ENCODE measurements at places on chromosomes 5 and 9.

- no peak for DNase-seq
Observed at GRCh38 chr5:14732991-14733390, 68.5 kb downstream of the OTULIN start.

DNA sequence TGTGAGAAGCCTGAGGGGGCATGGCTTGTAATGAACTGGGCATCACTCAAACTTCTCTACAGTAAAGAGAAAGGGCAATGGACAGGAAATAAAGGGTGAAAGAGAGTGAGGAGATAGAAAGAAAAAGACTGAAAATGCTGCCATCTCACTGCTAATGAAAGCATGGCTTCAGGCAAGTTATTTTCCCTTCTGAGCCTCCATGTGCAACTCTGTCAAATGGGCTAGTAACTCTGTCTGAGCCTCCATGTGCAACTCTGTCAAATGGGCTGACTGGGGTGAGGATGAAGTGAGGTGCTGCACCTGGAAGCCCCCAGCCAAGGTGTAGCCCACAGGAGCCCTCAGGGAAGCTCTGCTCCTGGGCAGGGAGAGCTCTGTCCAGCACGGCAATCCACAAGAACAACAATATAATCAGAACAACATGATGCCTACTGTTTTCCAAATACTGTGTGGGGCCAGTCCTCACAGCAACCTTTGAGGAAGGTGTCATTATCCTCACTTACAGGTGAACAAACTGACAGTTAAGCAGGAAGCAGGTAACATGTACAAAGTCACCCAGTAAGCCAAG is 73.8 kb upstream of the XPA start:
- DNase-seq, result no peak

GRCh38 chr5:137896560-137896959 is 7.3 kb downstream of the PKD2L2 start:
- DNase-seq, result no peak

- DNase-seq, result no peak
Observed at GRCh38 chr5:170611449-170612090, 107.8 kb downstream of the KCNIP1 start.

GRCh38 chr5:55936100-55936693 is 58.6 kb downstream of the IL6ST start:
- DNase-seq, result peak; percentile 31

GRCh38 chr9:113399646-113400200 is 1.4 kb downstream of the ALAD start:
- DNase-seq, result no peak

DNA sequence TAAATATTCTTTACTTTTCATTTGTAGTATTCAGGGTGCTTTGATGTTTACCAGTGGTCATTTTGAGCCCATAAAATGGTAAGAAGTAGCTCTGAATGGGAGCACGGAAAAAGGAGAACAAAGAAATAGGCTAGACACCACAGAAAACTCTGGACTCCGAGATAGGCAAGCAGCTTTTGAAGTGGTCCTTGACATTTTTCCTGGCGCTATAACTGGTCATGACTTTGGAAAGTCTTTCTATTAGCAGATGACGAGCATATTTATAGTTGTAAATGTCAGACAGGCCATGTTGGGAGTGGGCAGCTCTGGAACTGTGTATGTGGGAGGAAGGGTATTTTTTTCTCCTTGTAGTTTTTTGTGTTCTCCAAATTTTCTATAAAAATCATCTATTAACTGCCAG is 126.1 kb upstream of the POC5 start:
- no peak for DNase-seq

DNA sequence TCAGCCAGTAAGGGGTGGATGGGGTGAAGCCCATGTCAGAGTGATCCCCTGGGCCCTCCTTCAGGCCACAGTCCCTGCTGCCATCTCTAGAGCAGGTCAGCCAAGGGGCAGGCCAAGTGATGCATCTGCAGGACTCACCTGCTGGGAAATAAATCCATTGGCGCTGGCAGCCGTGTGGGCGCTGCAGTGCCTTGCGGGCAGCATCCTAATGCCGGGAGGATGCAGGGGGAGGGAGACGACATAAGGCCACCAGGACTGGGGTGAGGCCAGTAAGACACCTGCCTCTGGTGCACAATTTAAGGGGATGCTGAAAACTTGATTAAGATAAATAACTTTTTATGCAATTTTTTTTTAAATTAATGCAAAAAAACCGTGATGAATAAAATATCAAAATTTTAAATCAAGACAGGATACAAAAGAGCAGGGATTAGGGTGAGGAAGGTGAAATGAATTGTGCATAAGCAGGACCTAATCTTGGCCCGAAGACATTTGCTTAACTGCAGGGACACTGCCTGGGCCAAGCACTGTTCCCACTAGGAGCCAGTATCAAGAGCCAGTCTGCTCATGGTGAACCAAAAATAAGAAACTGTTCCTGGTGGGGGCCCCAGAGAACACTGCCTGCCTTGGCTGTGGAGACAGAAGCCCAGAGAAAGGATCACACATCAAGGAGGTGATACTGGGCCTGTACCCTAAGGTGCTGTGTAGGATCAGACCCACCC is 67.5 kb upstream of the CPLX2 start:
- no peak for DNase-seq

- no peak for DNase-seq
Observed at GRCh38 chr9:27688954-27689353, 115.7 kb upstream of the C9orf72 start.

- no peak for DNase-seq
Observed at GRCh38 chr5:96083361-96083881, 121.8 kb upstream of the ELL2 start.

DNA sequence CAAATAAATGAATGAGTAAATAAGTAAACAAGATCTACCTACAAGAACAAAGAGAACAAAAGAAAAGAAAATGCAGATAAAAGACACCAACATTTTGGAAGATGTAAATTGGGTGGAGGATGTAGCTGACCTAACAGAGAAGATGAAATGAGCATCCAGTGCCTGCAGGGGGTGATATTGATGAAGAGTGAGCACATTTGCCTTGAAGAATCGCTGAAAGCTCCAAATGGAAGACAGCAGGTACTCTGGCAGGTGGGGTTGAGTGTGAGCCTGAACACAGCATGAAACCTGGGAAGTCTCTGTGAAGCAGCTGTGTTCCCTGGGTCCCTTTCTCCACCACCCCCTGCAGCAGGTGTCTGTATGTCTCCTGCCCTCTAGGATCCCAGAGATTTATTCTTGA is 125.6 kb downstream of the NXNL2 start:
- DNase-seq, result no peak

- no peak for DNase-seq
Observed at GRCh38 chr9:20625003-20625349, 2.7 kb upstream of the MLLT3 start.

- no peak for DNase-seq
Observed at GRCh38 chr9:126692759-126693427, 79.2 kb downstream of the LMX1B start.

DNA sequence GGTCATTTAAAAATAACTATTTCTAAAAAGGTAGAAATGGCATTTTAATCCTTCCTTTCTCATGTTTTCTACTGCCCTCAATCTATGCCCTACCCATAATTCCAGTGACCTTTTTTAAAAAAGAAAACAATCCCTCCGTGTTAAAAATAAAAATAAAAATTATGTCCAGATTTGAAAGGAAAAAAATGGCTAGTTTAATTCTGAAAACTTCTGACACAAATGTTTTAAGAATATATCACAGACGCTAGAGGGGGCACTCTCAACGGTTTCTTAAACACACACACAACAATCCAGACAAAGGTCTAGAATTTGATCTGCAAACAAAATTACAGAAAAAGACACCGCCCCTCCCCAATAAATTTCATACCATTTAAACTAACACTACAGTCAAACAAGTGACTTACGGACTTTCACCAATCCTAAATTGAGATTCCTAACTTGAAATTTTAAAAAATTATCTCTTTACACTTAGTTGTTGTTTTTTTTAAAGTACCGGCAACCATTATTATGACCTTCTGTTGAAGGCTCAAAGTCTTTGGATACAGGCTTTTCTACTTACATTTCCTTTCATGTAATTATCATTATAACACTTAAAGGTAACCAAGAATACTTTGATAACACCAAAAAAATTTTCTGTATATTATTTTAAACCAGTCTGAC is 38.2 kb downstream of the CLINT1 start:
- no peak for DNase-seq

DNA sequence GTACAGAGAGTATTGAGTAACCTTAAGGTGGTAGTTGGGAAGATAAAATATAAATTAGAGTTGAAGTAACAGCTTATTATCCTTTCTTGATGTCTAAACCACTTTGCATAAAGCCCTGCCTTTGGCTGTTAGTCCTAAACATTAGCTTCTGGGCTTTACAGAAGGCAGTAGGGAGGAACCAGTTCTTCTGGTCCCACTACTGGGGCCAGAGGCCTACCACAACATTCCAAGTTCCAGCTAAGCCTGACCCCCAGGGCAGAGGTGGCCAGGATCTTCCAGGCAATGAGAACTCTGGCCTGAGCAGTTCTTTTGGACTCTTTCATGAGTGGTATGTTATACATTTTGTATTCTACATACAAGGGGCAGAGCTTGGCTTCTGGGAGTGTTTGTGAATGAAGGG is 26.1 kb downstream of the DNAI1 start:
- DNase-seq, result no peak

All from RCC 7860 (cell line).